ENCODE measurements at places on chromosomes 3 and 15.

DNA sequence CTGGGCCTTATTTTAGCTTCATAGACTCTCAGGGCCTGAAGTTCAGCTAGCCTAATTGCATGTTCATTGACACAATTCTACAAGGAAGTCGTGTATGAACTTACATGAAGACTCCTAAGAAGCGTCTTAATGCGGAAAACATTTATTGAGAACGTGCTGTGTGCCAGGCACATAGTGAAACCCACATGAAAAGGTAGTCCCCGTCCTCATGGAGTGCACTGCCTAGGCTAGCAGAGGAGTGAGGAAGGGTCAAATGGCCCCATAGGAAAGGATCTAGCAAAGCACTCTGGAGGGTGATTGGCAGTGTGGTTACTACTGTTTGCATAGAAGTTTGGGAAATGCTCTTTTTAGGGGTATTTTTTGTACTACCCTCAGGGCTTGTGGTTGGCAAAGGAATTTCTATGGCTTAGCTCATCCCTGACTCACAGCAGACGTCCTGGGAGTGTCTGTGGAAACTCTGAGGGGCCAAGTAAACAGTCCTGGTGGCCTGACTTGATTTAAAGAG lies 854 bp upstream of the NPTN start:
- no peak for DNase-seq

DNA sequence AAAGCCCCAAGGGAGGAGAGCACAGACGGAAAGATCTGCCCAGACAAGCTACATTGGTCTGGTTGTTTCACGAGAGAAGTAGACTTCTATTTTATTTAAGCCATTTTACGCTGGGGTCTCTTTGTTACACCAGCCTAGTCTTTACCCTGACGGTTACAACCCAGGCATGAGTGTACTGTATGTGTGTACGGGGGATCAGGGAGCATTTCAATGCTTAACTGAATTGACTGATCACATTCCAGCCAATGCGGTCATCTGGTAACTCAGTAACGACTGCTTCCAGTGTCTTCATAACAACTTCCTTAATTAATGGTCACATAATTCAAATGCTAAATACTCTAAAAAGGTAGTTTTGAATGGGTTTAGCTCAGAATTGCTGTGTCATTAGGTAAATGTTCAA lies 288.6 kb downstream of the FOXP1 start:
- DNase-seq, result no peak

DNA sequence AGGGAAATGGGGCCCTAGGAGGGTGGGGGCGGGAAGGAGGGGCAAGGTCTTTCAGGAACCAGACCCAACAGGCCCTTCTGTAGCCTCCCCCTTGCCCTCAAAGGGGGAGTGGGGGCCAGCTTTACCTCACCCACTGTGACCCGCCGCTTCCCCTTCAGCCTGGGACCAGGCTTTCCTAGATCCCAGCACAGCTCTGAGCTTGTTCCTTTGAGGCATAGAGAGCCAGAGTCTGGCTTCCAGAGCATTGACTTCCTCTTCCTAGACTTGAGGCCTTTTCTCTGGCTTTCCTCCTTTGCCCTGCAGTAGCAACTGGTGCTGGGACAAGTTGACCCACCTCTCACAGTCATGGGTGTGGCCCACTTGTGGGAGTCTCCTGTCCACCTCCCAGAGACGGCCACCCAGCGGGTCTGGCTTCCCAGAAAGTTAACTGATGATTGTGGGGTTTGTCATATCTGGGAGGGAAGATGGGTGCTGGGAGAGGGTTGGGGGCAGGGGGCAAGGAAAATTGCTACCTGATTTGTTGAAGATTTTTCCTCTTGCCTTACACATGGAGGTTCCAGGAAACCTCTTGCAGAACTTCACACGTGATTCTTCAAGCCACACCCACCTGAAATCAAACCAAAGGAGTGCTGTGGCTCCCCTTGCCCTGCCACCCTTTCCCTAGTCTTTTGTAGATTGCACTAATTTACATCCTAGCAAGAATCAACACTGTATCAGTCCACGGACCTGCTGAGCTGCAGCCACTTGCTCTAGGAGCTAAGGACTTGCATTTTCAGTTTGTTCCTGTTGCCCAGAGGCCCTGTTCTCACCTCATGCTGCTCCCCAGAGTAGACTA lies 4.1 kb upstream of the CHST14 start:
- DNase-seq, result no peak

GRCh38 chr3:26118165-26118564 lies 328.3 kb downstream of the OXSM start:
- no peak for DNase-seq

DNA sequence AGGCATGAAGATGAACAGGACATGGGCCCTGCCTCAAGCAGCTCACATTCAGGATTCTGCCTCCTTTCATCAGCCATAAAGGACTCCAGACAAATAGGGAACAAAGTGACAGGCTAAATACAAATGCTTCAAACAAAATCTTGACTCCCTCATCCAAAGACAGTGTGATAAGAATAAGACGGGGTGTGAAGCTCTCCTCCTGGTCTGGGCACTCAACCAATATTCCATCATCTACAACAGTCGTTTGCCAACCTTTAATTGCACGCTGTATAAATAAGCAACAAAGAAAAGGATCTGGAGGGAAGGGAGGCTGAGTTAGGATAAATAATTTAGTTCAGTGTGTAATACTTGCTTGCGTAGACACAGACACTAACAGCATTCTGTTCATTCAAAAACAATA lies 5.4 kb downstream of the CCDC54 start:
- no peak for DNase-seq

DNA sequence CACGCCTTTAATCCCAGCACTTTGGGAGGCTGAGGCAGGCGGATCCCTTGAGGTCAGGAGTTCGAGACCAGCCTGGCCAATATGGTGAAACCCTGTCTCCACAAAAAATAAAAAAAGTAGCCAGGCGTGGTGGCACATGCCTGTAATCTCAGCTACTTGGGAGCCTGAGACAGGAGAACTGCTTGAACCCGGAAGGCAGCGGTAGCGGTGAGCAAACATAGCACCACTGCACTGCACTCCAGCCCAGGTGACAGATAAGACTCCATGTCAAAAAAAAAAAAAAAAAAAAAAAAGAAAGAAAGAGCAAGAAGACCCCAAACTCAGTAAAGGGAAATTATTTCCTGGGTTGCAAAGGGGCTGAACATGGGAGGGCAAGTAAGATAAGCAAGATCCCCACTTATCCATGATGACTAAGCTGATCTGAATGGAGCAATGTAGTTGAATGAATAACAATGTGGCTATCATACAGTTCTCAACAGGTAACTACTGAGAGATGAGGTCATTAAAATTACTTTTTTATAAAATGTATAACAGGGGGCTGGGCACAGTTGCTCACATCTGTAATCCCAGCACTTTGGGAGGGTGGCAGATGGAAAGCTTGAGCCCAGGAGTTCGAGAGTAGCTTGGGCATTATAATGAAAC lies 46.0 kb downstream of the RBM15B start:
- no peak for DNase-seq

GRCh38 chr3:35639254-35640186 lies at the start of gene ARPP21:
ARPP21 (plus strand) TSS chr3:35639525; CDS start chr3:35681752, 42,227 bp downstream.
- DNase-seq, result no peak
